ENCODE measurements at places on chromosomes 16 and 17.

DNA sequence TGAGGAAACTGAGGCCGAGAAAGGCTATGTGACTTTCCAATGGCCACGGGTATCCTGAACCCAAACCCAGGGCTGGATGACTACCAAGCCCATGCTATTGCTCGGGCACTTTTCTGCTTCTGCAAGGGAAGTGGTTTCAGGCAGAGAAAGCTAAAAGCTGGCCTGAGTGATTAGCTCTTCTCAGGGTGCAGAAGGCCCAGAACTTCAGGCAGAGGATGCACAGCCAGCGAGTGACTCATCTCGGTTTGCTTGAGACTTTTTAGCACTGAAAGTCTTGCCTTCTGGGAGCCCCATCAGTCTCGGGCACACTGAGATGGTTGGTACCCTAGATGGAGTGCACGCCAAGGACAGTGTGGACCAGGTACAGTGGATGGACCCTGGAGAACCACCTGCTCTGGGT lies 129.5 kb upstream of the SDK2 start:
- DNase-seq: no peak

GRCh38 chr17:6870841-6871240 lies 39.3 kb upstream of the TEKT1 start:
- no peak for DNase-seq

DNA sequence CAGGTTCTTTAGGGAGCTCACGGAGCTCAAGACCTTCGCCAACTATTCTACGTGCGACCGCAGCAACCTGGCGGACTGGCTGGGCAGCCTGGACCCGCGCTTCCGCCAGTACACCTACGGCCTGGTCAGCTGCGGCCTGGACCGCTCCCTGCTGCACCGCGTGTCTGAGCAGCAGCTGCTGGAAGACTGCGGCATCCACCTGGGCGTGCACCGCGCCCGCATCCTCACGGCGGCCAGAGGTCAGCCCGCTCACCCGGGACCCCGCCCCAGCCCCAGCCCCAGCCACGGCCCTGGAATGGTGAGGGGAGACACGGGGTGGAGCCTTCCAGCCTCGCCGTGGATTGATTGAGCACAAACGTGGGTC lies 13.5 kb downstream of the SARM1 start:
- DNase-seq: no peak

DNA sequence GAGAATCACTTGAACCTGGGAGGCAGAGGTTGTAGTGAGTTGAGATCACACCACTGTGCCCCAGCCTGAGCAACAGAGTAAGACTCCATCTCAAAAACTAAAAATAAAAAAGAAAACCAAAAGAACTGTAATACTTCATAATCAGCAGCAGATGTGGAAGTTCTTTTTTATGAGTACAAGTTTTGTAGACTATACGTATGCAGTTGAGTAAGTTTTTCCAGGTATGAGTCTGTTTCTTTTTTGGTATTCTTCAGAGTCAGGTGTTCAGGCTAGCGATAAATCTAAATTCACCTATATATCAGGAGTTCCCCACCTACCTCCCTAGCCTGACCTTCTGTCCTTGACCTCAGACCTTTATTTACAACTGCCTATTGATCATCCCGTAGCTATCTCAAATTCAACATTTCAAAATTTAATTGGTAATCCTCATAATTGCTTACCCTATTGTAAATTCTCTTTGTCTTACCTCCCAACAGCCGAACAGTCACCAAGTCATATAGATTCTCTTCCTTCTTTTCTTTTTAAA lies 10.7 kb downstream of the DCTN5 start:
- no peak for DNase-seq

GRCh38 chr16:88491560-88492310 lies 38.7 kb downstream of the ZFPM1 start:
- DNase-seq: no peak

DNA sequence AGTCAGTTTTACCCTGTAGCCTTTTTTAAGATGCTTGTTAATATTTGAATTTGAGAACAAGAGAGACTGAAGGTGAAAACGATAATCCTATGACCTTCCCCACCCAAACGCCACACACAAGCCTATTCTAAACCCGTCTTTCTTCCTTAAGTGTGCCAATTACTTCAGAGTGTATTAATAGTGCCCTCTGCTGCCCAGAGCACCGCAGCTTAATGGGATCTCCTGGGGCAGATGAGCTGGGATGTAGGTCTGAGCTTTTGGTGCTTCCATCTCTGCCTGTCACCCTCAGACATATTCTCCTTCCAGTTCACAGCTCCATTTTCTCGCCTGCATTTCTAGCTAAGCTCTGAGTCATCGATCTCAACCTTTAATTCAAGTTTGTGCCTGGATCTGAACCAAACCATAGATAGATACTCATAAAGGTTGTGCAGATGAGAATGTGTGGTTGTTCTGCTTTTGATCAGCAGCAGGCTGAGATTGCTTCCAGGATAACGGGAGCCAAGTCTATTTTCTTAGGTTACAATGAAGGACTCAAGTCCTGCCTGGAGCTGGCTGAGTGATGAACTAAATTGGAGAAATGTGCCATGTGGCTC lies 46.4 kb upstream of the CDH13 start:
- DNase-seq: peak; percentile 22

GRCh38 chr16:79008036-79008868 lies 592.3 kb downstream of the MAF start:
- no peak for DNase-seq

DNA sequence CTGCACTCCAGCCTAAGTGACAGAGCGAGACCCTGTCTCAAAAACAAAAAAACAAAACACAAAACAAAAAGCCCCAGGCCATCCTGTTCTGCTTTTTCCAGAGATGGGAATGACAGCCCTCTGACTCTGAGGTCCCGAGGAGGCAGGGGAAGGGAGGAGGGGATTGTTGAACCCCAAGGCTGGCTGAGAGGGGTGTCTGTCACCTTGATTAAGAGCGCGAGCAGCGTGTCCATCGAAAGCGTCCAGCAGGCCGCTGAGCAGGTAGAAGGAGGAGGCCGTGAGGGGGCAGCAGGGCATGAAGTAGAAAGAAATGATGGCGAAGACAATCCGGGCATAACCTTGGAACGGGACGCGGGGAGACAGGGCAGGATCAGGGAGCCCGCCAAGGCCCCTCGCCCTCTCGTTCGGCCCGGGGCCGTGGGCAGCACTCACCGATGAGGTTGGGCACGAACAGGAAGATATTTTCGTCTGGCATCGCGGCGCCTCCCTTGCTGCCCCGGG lies 593 bp downstream of the CDIPT start:
- DNase-seq: peak; percentile 13

GRCh38 chr17:35808240-35808961 lies 883 bp upstream of the TAF15 start:
- no peak for DNase-seq

DNA sequence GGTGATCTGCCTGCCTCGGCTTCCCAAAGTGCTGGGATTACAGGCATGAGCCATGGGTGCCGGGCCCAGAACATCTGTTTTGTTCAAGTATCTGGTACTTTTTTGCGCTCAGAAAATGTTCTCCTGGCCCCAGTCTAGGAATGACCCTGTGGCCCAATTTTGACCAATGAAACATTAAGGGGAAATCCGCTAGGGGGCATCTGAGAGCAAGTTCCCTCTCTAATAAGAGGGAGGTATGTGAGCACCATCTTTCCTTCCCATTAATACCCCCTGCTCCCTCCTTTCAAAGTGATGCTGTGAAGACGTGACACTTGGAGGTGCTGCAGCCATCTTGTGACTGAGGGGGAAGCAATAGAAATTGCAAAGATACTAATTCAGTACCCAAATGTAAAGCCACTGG lies 16.5 kb upstream of the CLEC3A start:
- no peak for DNase-seq

DNA sequence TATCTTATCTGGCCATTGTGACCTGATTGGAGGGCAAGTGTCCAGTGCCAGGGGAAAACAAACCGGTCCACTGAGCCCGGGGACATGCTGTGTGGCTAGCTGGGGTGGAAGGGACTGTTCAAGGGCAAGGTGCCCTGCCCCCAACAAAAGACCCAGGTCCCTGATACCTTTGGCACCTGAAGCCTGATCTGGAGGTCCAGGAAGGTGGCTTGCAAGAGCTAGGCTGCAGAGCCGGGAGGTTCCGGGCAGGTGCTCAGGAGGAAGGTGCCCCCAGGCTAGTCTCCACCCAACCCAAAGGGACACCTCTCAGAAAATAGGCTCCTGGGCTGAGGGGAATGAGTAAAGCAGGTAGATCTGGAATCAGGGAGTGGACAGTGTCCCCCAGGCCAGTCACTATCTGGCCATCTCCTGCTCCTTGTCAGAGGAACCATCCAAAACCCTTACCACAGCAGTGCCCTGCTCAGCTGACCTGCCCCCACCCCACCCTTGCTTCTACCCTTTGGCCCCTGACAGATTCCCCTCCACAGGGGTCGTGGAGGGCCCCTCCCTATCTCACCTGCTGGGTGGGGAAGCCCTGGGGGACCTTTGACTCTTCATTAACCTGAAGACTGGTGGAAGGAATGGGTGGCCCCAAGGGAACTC lies 6.2 kb downstream of the NAT9 start:
- DNase-seq: no peak

DNA sequence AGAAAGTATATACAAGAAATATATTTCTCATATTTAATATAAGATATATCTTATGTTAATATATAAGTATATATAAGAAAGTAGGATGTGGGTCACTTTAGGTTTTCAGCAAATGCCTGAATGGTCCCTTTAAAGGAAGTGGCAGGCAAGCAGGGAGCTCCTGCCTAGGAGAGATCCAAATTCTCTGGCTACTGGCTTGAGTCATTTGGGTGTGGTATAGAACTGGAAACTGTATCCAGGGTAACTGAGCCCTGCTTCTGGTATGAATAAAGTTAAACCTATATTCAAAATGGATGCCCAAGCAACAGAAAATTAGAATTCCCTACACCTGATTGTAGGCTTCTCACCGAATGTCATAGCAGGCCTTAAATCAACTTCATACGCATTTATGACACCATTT lies 144.4 kb downstream of the ZNF18 start:
- DNase-seq: no peak

DNA sequence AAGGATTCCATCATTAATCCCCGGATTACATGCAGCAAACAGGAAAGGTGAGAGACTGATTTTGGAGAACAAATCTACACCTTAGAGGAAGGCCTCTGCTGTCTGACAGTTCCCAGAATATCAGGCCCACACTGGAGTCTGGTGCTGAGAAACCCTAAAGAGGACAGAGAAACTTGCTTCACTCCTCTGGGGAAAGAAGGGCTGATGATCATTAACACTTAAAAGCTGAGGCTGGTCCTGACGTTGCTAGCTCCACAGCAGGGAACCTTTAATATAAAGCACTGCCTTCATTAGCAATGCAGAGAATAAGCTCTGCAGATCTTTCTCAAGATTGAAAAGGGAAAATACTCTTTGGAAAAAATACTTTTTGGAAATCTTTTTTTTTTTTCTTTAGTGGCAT lies 1472.4 kb upstream of the GOT2 start:
- no peak for DNase-seq

DNA sequence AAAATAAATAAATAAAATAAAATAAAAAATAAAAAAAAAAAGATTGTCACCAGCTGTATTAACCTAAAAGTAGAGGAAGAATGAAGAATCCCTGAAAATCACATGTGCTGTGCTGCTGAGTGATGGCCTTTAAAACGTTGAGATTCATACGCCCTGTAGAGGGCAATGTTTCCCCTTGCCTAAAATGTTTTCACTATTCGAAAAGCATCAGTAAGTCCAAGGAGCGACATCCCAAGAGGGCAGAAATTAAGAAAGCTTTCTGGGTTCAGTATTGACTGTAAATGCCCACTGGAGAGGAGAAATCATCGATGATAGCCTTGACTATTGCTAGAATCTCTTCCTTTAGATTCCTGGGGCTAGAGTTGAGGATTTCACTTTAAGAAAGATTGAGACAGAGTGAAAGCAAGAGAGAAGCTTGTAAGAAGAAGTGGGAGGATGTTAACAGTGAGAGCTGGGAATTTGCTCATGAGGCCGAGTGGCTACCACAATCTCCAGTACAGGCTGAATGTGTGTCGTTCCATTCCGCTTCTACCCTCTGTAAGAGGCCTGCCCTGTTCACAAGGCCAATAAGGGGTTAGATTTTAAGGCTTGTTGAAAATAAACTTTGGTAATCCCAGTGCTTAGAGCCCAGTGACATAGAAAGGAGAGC lies 170.8 kb upstream of the FAM20A start:
- DNase-seq: peak; percentile 19

- DNase-seq: no peak
These were observed 59.8 kb downstream of the CDH11 start for GRCh38 chr16:65061935-65062518.

DNA sequence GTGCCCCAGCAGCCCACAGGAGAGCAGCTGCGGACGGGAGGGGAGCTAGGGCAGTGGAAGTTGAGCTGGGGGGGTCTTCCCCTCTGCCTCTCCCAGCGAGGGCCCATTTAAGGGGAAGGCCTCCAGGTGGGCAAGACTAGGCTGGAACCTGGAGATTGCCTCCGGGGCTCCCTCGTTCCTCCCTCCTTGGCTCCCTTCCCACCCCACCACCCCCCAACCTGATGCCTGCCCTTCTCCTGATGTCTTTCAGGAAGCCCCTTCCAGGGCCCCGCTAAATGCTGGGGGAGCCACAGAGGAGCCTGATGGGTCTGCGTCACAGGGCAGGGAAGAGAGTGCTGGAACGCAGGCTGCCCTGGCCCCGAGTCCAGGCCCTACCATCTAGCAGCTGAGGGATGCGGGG lies 16.7 kb downstream of the ADGRG1 start:
- DNase-seq: no peak

GRCh38 chr17:1707107-1707506 lies 3.1 kb downstream of the TLCD2 start:
- peak; percentile 64 for DNase-seq

- no peak for DNase-seq
These were observed 19.0 kb downstream of the CENPX start for GRCh38 chr17:82003411-82004381.

DNA sequence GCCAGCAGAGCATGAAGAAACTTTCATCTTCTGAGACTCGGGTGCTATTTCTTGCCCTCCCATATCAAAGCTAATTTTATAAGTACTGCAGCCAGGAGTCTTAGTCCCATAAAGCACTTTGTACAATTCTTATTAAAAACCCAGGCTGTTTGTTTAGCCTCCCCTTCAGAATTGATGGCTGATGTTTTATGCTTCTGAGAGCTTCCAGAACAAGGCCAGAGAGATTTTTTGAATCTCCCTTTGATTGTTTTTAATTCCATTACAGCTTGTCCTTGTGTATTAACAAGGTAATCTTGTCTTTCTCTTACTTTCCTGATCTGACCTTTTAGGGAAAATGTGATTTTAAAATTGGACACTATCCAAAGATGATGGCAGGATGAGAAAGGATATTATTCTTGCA lies 16.3 kb downstream of the COQ7 start:
- no peak for DNase-seq
